Gastroesophageal sphincter (tissue), 4 donors: ENCODE measurements at places on chromosomes 13 and 19.

DNA sequence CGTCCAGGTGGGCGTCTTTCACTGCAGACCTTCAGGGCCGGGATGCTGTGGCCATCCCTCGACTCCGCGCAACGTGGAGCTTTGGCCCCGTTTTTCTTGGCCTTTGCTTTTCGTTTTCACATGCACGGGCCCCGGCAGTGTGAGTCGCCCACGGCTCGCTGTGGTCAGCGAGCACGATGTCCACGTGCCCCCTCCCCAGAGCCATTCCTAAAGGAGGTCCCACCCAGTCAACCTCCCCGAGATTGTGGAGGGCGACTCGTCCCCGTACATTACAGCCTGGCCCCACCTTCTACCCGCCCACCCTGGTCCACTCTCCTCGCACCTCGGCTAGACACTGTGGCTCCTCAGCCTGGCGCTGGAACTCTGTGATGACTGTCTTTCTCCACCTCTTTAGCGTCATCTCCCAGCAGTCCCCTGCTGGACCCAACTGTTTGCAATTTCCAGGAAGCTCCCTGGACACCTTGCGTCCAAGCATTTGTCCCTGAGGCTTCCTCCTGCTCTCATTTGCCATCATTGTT, 405 bp downstream of the ZNF446 start:
- ATAC-seq: no peak

GRCh38 chr13:87779426-87779825, 108.3 kb downstream of the SLITRK5 start:
- no peak for ATAC-seq

DNA sequence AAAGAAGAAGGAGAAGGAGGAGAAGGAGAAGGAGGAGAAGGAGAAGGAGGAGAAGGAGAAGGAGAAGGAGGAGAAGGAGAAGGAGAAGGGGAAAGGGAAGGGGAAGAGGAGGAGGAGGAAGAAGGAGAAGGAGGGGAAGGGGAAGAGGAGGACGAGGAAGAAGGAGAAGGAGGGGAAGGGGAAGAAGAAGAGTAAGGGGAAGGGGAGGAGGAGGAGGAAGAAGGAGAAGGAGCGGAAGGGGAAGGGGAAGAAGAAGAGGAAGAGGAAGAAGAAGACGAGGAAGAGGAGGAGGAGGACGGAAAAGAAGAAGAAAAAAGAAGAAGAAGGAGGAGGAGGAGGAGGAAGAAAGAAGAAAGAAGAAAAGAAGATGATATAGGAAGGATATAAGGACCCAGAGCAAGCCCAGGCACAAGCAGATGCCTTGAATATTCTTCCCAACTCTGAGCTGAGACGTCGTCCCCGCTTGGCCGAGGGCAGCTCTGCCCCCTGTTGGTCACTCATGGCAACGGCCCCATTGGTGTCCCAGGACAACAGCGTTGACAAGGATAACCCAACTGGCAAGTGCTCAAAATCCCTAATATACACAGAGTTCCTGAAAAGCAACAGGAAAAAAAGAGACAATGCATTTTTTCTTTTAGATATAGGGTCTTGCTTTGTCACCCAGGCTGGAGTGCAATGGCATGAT, 30.6 kb upstream of the IGSF23 start:
- ATAC-seq: no peak

GRCh38 chr19:1411255-1412191, 4.1 kb downstream of the DAZAP1 start:
- ATAC-seq: no peak

DNA sequence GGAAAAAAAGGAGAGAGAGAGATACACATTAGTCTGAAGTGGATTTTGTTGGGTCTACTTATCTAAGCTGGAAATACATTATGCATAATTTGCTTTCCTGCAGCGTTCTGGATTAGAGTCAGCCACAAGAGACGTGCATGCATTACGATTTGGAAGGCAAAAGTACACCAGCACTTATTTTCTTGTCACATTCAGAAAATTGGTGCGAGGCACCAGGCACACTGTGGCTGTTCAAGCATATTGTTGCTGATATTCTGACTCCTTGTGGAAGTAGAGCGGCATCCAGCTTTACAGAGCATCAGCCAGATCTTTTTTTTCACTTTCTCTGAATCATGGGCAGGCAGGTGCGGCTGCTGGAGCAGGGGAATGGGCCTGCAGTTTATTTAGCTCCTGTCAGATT, 905.6 kb upstream of the SPRY2 start:
- no peak for ATAC-seq

DNA sequence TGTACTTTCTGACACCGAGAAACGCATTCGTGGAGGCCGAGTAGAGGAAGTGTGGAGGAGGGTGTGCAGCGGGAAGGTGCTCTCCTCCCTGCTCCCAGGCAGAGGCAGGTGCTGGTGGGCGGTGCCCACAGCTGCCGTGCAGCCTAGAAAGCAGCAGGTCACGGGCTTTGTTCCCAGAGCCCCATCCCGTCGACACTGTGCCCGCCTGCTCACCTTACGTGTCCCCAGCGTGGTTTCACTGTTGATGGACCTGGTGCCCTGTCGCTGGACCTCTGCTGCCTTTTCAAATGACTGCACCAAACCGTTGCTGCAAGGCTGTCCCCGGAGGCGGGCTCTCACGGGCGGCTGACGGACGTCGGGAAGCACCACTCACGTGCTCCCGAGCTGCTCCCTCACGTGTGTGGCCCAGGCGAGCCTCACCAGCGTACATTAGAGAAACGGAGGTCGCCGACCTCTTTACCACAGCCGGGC, 20.8 kb downstream of the PLEKHJ1 start:
- ATAC-seq: no peak

DNA sequence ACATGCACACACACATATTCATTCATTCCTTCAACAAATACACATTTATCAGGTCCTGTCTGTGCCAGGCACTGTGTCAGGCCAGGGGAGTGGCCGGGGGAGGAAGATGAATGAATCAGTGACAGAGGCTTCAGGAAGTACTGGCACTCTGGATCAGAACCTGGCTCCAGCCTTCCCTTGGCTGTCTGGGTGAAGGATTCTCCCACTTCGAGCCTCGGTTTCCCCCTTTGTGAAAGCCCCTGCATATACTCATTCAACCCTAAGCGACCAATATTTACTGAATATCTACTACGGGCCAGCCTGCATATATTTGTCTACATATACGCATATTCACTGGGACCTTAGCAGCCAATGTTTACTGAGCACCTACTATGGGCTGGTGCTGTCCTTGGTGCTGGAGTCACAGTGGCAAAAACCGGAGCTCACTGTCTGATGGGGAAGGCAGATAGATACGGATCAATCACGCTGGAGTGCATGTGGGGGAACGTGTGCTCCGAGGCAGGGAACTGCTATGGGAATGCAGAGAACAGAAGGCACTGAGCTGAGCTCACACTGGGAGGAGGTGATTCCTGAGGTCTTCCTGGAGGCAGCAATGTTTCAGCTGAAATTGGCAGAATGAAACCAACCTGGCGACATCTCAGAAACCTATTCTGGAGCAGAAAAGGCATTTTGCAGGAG, 636 bp upstream of the ZNF579 start:
- no peak for ATAC-seq

GRCh38 chr19:47228937-47229675, 1.9 kb downstream of the BBC3 start:
- ATAC-seq: no peak

DNA sequence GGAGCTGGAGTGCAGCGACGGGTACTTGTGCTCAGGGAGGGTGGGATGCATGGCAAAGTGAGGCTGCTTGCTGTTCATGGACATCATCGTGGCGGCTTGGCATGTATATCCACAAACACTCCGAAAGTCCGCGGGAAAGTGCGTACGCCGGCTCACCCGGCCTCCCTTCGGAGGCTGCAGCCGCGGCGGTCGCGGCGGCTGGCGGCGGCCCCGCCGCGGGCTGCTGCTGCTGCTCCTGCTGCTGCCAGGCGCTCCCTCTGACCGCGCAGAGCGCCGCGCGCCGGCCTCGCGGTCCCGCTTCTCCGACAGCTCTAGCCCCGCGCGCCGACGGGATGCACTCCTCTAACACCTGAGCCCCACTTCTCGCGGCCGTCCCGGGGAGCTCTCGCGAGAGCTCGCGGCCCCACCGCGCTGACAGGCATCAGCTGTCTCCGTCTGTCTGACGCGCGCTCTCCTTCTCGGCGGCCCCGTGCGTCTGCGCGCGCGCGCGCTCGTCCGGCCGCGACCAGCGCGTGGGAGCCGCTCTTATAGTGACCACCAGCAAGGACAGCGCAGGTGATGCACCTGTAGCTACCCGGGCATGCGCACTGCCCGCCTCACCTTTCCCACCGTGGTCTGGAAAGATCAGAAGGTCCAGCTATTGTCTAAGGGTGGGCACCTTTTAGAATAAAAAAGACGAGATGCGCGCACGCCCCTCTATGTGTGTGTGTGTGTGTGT, at the start of gene POU4F1:
Gene POU4F1 (minus strand): TSS at position 313 of the 718 bp plus-strand sequence. CDS start 226 bp downstream, at position 87.
- ATAC-seq: peak; percentile 6

GRCh38 chr13:32409561-32410421, 18.1 kb downstream of the N4BP2L1 start:
- peak; percentile 89 for ATAC-seq

DNA sequence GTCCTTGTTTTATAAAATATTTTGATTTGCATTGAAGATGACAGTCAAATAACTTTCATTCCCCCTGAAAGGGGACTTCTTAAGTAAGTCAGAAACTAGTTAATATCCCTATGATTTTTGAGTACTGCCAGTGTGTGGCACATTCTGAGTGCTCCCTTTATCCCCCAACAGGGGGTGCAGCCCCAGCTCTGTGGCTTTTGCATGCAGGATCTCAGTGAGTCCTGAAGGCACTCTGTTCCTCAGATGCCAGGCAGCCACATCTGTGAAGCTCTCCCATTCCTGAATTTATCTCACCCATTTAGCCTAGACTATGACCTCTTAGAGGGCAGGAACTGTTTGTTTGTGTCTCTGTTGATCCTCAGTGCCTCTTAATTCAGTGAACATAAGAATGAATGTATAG, 123.1 kb downstream of the CDK8 start:
- ATAC-seq: no peak

DNA sequence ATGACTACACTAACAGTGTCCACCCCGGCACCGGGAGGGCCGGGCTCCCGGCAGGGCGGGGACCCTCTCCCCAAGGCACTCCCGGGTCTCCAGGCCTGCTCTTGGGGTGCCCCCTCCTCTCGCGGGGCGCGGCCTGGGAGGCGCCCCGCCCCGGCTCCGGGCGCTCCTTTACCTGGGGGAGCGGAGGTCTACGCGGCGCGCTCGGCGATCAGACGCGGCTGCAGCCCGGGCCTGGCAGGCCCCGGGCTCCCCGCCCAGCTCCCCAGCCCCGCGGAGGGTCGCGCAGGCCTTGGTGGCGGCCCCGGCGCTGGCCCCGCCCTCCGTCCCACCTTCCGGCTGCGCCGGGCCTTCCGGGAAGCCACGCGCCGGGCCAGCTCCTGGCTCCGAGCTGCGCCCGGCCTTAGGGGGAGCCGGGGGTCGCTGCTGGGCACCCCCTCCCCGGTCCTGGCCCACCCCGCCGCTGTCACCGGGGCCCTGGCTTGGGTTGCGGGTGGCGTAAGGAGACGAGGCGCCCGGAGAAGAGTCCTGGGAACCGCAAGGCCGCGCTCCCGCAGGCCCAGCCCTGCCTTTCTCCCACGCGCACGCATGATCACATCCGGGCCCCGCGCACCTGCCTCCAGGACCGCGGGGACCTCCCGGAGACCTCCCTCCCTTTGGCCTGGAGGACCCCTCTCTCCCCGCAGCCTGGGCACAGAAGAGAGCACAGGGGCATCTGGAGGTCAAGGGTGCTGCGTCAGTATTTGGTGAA, at the start of gene C19orf12:
Gene C19orf12 (minus strand): TSS at position 309 of the 748 bp plus-strand sequence. CDS start 6,848 bp downstream, outside the sequence.
- peak; percentile 86 for ATAC-seq

- ATAC-seq: no peak
Observed at GRCh38 chr13:67416047-67416925, 186.2 kb upstream of the PCDH9 start.

- no peak for ATAC-seq
Observed at GRCh38 chr19:20259615-20260014, 92.6 kb downstream of the ZNF486 start.

- no peak for ATAC-seq
Observed at GRCh38 chr19:14168259-14168972, 32.0 kb upstream of the ASF1B start.

DNA sequence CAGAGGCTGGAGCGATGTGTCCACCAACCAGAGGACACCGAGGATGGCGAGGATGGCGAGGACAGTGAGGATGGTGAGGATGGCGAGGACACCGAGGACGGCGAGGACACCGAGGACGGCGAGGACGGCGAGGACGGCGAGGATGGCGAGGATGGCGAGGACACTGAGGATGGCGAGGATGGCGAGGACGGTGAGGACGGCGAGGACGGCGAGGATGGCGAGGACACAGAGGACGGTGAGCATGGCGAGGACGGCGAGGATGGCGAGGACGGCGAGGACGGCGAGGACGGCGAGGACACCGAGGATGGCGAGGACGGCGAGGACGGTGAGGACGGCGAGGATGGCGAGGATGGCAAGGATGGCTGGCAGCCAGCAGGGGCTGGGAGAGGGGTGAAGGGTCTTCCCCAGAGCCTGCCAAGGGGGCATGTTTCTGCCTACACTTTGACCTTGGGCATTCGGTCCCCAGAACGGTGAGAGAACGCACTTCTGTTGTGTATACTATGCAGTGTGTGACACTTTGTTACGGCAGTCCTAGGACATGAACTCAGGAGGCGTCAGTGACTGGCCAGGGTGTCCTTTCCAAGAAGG, 44.4 kb upstream of the ATP11A start:
- ATAC-seq: no peak

DNA sequence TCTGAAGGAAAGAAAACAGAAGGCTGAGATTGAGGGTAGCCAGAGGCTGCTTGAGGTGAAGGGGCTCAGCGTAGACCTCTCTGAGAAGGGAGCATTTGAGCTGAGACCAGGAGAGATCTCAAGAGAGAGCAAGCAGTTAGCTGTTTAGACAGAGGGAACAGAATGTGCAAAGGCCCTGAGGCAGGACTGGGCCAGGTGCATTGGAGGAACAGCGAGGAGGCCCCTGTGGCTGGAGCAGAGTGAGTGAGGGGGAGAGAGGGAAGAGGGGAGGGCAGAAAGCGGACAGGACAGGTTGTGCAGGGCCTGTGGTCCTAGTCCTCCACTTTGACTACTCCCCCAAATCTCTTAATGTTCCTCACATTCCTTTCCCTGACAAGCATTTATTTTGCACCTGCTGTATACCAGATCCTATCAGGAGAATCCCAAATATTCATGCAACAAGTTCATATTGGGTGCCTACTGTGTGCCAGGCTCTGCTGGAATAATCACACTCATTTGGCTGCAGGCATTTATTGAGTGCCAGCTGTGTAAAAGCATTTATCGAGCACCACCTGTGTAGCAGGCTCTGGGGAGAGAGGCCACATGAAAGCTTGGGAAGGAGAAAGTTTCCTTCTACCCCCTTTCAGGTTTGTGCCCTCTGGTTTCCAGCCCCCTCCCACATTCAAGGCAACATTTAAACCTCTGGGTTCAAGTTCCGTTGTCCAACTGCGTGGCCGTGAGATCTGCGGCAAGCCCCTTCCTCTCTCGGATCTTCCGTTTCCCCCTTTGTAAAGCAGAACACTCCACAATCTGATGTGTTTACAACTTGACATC, 36.5 kb downstream of the NFIC start:
- ATAC-seq: no peak

DNA sequence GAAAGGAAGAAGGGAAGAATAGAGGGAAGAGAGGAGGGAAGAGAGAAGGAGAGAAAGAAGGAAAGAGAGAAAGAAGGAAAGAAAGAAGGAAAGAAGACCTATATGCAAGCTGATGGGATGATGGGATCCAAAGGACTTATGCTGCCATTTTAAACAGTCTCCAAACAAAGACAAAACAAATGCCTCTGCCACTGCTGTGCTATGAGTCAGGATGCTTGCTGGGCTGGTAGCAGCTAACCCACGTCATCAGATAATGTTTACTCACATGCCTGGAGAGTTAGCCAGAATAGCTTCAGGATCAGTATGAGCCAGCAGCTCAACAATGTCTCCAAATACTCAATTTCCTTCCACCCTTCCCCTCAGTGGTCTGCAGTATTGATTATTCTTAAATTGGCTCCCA, 12.0 kb upstream of the ZNF274 start:
- no peak for ATAC-seq
